ENCODE measurements at places on chromosomes 13 and 19.

DNA sequence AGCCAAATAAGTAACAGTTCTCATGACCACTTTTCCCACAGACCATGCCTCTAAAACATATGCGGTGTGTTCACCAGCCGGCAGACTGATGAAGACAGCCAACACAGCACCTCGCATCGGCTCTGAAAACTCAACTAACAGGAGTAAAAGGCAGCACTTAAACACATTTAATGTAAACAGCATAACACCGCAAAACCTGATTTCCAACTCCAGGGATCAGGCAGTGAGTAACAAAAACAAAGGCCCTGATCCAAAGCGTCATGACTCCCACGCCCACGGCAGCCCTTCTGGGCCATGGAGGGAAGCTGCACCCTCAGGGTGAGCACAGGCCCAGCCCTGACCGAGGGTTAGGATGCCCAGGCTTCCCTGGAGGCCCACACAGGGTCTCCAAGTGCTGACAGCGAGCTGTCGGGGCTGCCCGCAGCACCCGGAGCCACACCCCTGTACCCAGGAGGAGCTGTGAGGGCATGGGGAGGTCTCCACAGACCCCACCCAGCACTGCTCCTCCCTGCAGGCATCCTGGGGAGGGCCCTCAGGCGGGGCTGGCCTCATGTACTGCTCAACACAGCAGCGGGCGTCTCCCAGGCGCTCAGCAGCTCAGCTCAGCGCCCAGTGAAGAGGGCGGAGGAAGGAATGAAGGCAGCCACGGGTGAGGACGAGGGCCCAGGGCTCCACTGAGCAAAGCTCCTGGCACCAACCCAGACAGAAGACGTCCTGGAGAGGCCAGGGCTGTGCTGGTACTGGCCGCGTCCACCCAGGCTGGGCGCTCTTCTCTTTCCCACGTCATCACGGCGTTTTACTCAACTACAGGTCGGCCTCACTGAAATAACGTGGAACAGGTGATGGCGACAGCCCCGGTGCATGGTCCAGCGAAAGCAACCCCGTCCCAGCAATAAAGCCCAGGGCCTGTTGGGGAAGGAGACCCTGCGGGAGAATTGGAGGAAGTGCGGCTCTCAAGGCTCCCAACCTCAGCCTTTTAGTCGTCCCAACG is 53.7 kb downstream of the RASA3 start:
- DNase-seq: no peak

GRCh38 chr13:107942030-107942617 is 273.2 kb downstream of the LIG4 start:
- DNase-seq: no peak

DNA sequence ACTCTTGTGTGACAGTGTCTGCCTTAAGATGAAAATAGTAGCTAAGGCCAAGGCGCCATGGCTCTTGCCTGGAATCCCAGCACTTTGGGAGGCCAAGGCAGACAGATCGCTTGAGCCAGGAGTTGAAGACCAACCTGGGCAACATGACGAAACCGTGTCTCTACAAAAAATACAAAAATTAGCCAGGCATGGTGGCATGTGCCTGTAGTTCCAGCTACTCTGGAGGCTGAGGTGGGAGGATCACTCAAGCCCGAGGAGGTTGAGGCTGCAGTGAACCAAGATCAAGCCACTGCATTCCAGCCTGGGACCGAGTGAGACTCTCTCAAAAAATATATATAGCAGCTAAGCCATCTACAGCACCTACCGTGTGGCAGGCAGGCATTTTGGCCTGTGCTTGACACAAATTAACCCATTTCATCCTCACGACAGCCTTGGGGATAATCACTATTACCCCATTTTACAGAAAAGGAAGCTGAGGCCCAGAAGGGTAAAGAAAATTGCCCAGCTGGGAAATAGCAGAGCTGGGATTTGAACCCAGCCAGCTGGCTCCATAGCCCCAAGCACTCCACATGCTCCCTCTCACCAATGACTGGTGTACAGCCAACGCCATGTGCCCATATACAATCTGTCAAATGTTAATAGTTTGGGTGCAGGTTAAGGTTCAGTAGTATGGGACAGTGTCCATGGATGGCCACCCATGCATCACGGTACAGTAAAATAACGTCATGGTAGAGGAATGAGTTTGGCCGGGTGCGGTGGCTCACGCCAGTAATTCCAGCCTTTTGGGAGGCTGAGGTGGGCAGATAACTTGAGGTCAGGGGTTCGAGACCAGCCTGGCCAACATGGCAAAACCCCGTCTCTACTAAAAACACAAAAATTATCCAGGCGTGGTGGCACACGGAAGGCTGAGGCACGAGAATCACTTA is 3.1 kb downstream of the SLC1A5 start:
- DNase-seq: no peak

GRCh38 chr13:26485786-26486185 is 71.7 kb upstream of the WASF3 start:
- no peak for DNase-seq

- DNase-seq: no peak
Measured at GRCh38 chr13:29239653-29240525, 355.6 kb downstream of the SLC7A1 start.

DNA sequence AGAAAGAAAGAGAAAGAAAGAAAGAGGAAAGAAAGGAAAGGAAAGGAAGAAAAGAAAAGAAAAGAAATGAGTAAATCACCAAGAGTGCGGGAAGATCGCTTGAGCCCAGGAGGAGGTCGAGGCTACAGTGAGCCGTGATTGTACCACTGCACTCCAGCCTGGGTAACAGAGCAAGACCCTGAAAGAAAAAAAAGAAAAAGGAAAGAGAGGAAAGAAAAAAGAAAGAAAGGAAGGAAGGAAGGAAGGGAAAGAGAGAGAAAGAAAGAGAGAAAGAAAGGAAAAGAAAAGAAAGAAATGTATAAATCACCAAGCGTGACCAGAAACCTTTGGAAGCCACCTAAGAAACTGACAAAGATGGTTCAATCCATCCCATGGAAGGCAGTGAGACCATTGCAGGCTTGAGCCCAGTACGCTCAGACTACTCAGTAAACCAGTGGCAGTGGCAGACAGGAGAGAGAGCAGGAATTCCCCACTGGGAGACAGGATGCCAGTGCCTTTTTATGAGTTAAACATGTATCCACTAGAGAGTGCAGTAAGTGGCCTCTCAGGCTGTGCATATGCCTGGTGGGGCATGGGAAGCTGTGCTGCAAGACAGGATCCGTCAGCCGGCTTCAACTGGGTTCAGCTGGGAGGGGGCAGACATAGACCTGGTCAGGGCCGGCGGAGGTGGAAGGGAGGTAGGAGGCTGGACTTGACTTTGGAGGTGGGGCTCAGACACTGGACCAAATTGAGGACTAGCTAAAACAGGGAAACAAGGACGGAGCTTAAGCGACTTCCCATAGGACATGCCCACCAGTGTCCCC is 4.8 kb downstream of the GPR42 start:
- no peak for DNase-seq

DNA sequence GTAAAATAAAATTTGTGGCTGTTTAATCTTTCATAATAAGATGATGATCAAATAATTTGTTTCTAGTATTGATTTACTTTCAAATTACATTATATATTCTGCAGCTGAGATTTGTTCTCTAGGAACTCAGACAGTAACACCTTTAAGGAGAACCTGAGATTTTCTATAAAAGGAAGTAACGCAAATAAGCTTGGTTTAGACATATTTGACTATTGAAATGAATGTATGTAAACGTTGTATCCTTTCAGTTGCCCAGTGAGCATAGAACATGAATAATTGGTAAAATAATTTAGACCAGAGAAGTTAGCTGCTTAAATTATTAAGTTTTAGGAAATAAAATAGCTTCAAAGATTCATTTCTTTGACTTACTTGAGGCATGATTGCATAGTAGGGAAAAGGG is 3.1 kb downstream of the CDK8 start:
- DNase-seq: no peak

GRCh38 chr19:38711726-38712153 is 32.5 kb downstream of the CAPN12 start:
- DNase-seq: peak; percentile 13

- no peak for DNase-seq
Measured at GRCh38 chr19:58038688-58039204, 4.9 kb downstream of the ZSCAN1 start.

DNA sequence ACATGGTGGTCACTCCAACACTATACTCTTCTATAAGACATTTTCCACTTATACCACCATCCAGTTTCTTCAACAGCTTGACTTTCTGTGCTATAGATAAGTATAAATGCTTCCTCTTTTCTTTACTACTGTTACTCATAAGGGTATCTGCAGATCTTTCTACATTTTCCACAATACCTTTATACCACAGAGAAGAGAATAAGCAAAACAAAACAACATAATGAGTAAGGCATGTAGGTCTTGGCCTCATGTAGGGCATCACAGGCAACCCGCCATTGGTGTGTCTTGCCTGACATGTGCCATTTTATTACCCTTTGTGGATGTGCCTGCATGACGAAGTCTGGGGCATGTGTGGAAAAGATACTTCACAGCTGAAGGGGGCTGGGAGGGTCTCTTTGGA is 265.3 kb upstream of the STARD13 start:
- DNase-seq: no peak

DNA sequence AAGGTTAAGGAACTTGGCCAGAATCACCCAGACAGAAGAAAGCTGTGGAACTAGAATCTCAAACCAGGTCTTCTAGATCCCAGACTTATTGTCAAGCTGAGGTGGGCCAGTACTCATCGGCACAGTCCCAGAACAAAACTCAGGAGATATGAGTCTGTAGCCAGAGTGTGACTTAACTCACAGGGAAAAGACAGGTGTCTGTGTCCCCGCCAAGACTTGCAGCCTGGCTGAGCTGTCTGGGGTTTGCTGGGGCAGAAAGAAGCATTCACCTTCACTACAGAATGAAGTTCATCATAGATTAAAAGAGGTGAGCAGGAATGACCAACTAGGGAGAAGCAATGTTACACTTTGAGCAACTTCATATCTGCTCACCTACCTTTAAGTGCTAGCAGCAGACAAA is 257.2 kb downstream of the FOXO1 start:
- no peak for DNase-seq

DNA sequence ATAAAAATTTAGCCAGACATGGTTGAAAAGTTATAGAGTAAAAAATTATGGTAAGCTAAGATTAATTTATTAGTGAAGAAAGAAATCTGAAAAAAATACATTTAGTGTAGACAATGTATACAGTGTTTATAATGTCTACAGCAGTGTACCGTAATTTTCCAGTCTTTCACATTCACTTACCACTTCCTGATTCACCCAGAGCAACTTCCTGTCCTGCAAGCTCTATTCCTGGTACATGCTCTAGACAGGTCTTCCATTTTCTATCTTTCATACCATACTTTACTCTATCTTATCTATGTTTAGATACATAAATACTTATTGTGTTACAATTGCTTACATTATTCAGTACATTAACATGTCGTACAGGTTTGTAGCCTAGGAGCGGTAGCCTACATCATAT is 1387.8 kb upstream of the ATXN8OS start:
- no peak for DNase-seq

DNA sequence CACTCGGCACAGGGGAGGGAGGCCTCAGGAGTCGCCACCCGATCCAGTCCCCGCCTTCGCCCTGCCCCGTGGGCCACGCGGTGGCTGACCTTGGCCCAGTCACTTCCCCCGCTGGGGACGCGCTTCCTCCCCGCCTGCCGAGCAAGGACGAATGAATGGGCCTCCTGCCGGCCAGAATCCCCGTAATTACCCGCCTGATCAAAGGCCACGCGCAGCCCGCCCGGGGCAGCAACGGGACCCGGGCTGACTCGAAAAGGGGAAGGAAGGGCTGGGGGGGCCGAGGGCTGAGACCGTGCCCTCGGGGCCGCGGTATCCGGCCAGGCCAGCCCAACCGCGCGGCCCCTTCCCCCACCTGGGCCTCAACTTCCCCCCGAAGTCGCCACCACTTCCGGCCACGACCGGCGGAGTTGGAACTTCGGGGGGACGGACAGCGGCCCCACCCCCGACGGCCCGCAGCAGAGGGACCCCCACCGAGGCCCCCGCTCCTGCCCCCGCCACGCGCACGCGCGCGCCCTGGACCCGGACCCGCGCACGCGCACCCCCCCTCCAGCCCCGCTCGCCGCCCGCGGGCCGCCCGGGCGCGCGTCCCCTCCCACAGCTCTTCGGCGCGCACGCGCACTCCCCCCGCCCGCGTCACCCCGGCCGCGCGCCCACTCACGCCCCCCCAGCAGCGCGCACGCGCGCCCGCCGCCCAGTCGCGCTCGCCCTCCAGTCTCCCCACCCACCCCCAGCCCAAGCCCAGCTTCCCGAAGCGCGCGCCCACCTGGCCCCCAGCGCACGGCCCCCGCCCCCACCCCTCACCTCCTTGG is 520 bp downstream of the ZNF787 start:
- DNase-seq: peak; percentile 14

DNA sequence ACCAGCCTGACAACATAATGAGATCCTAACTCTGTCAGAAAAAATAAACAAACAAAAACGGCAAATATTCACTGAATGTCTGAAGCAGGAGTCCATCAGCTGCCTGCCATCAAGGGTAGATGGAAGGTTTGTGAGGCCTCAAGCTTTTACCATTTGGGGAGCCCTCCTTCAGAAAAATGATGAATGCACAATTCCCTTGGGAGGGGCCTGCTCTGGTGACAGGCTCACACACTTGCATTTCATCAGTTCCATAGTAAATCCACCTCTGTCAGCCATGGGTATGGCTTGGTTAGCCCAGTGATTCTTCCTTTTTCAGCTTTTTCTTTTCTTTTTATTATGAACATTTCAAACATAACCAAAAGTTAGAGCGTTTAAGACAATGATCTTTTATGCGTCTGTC is 26.3 kb upstream of the KATNAL1 start:
- DNase-seq: no peak

DNA sequence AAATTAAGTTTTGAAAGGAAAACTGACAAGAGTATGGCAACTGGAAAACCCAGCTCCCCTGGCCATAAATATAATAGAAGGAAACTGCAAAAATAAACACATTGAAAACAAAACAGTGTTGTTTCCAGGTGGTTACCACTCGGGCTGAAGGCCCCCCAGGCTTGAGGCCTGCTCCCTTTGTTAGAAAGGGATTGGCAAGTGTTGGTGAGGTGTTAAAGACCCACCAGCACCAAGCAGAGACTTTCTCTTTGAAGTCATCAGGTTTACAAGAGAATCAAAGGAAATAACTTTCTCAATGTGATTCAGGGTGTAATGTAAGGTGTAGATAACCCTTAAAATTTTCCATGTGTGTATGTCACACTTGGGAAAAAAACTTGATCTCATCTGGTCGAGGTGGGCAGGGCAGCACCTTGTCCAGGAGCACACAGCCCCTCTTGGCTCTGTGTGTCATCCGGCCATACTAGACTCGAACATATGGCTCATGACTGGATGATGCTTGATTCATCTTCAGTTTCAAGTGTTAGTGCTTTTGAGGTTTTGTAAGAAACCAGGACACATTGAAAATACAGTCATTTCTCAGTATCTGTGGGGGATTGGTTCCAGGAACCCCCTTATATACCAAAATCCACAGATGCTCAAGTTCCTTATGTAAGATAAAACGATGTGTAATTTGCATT is 7.8 kb downstream of the ACTN4 start:
- no peak for DNase-seq

DNA sequence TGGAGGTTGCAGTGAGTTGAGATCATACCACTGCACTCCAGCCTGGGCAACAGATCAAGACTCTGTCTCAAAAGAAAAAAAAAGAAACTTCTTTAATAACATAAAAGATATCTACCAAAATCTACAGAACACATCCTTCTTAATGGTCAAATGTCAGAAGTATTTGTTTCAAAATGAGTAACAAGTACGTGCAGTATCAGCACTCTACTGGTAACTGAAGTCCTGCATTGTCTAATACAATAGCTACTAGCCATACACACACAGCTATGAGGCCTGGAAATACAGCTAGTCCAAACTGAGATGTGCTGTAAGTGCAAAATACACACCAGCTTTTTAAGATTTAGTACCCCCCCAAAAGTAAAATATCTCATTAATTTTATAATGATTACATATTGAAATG is 88.1 kb downstream of the TSC22D1 start:
- DNase-seq: no peak

All from NCI-H1092 (cell line).